ENCODE measurements at places on chromosomes 1 and 21. TPM values are rescaled to one million over a fixed set of nuclear protein-coding genes. Genes with fewer than 3 reads are reported as not detected.

CCDC30 gene
- 1.4 TPM for total RNA-seq

WNT9A gene
- 1.3 TPM for total RNA-seq

TNFRSF8 gene
- not detected for total RNA-seq

SEMA4A gene
- total RNA-seq = 1.6 TPM

SLC19A1 gene
- 4.6 TPM for total RNA-seq

C1orf94 gene
- not detected for total RNA-seq

SAMD11 gene
- total RNA-seq = 1.9 TPM

PRELP gene
- 10.8 TPM for total RNA-seq

ELAPOR1 gene
- 0.39 TPM for total RNA-seq

SESN2 gene
- total RNA-seq = 32.8 TPM

RPTN gene
- total RNA-seq = not detected

UBL4B gene
- total RNA-seq = not detected

PI4KB gene
- total RNA-seq = 49.5 TPM

FMO1 gene
- total RNA-seq = not detected

BARHL2 gene
- not detected for total RNA-seq

FCGR3B gene
- not detected for total RNA-seq

LCE3E gene
- total RNA-seq = not detected

IGFN1 gene
- not detected for total RNA-seq

OR14A16 gene
- total RNA-seq = not detected

ACTN2 gene
- 1.0 TPM for total RNA-seq

LCE3D gene
- total RNA-seq = not detected

GPR37L1 gene
- not detected for total RNA-seq

STYXL2 gene
- total RNA-seq = not detected

SAMSN1 gene
- 0.10 TPM for total RNA-seq

SDC3 gene
- total RNA-seq = 37.6 TPM

MYCL gene
- 0.33 TPM for total RNA-seq

EPHA8 gene
- total RNA-seq = not detected

ST6GALNAC3 gene
- 0.36 TPM for total RNA-seq

All from smooth muscle cell of the pulmonary artery (primary cell).